IMR-90 (cell line): ENCODE measurements at places on chromosomes 11 and 22. TPM values are rescaled to one million over a fixed set of nuclear protein-coding genes. Genes with fewer than 3 reads are reported as not detected.

FSHB gene
- not detected in 2 replicates for total RNA-seq

MUC15 gene
- not detected in 2 replicates for total RNA-seq

SLC17A6 gene
- not detected in 2 replicates for total RNA-seq

PEX16 gene
- total RNA-seq: 15.3 and 17.9 TPM in 2 replicates

RAG2 gene
- not detected in 2 replicates for total RNA-seq

TH gene
- total RNA-seq: not detected in 2 replicates

SLC22A12 gene
- not detected in 2 replicates for total RNA-seq

CELSR1 gene
- total RNA-seq: 0.36 and 0.56 TPM in 2 replicates

MMP27 gene
- total RNA-seq: not detected in 2 replicates

RNH1 gene
- 138 and 143 TPM in 2 replicates for total RNA-seq

DAGLA gene
- total RNA-seq: 0.83 and 0.90 TPM in 2 replicates

PPFIBP2 gene
- total RNA-seq: 9.4 and 11.8 TPM in 2 replicates

LARGE1 gene
- 7.2 and 12.4 TPM in 2 replicates for total RNA-seq
